ENCODE measurements at places on chromosomes 6 and 20.

- no peak for DNase-seq
Observed at GRCh38 chr6:26493258-26493657, 6.8 kb upstream of the BTN1A1 start.

DNA sequence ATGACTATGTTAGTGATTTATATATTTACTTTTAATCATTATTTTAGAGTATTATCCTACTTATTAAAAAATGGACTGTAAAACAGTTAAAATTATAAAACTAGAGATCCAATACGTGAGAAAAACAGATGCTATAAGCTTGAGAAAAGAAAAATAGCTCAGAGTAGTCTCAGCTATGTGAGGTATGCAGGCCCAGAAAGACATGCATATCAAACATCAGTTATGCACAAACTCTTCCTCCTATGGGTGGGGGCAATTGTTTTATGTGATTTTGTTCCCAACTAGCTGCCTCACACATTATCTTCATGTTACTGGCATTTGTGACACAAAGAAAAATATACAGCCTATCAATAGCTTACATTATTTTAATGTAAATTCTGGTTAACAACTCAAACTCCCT lies 28.8 kb downstream of the RARS2 start:
- no peak for DNase-seq

DNA sequence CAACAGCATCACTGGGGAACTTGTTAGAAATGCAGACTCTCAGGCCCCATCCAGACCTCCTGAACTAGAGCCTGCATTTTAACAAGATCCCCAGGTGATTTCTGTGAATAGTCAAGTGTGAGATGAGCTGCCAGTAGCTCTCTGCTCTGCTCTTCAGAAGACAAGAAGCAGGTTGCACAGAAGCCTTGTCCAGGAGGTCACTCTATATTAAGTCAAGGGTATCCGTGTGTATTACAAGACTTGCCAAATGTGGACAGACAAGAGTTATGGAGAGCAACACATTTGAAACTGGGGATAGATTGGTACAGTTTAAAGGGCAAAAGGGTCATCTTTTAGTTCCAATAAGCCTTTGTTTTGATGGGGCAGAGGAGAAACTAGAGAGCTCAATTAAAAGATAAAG lies 23.2 kb upstream of the RIN2 start:
- no peak for DNase-seq

DNA sequence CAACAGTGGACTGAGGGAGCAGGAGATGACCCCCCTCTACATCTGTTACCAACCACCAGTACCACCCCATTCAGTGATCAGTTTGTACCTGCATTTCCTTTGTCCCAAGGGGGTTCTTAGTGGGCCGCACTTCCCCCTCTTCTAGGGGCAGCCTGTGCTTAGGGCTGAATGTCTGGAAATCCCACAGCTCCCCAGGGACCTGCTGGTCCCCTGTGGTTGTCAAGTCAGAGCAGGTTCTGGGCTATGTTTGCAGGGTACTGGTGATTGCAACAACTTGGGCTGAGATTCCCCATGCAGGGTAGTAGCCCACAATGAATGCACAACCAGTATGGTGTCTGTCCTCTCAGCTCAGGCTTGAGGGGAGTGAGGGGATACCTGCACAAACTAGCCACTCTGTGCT lies 39.7 kb upstream of the COL10A1 start:
- no peak for DNase-seq
